ENCODE measurements at places on chromosomes 12 and 14. TPM values are rescaled to one million over a fixed set of nuclear protein-coding genes. Genes with fewer than 3 reads are reported as not detected.

DNA sequence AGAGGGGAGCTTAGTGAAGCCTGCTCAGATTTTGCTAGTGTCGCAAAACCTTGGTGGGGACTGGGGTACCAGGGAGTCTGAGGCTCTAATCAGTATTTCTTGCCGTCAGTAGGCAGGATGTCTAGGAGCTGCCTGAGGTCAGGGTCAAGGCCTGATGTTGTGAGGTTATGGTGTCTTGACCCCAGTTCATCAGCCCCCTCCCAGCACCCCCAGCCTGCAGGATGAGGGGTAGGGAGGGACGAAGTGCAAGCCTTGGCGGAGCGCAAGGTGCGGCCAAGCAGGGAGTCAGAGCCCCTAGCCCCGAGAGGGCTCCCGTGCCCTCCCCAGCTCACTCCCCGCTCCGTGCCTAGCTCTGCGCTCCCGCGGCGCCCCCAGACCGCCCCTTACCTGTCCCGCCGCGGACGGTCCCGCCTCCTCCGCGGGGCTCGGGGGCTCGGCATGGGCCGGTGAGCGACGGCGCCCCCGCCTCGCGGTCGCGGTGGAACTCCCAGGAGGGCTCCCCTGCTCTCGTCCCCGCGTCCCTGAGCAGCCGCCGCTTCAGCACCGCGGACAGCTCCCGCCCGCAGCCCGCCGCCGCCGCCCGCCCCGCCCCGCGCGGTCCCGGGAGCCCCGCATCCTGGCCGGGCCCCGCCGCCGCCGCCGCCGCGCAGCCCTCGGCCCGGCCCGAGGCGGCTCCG, 347 bp downstream of the SYNDIG1L start:
- no peak for DNase-seq

GRCh38 chr14:41615011-41615595, 8.4 kb downstream of the LRFN5 start:
- peak; percentile 72 for DNase-seq

- no peak for DNase-seq
Measured at GRCh38 chr12:31872831-31873604, 86.2 kb upstream of the RESF1 start.

- no peak for DNase-seq
Measured at GRCh38 chr14:104931771-104932675, 7.3 kb downstream of the PLD4 start.

GRCh38 chr14:54767139-54767431, 135.5 kb downstream of the GCH1 start:
- DNase-seq = no peak

GRCh38 chr12:92466391-92467305, 236.1 kb upstream of the PLEKHG7 start:
- DNase-seq = no peak

DNA sequence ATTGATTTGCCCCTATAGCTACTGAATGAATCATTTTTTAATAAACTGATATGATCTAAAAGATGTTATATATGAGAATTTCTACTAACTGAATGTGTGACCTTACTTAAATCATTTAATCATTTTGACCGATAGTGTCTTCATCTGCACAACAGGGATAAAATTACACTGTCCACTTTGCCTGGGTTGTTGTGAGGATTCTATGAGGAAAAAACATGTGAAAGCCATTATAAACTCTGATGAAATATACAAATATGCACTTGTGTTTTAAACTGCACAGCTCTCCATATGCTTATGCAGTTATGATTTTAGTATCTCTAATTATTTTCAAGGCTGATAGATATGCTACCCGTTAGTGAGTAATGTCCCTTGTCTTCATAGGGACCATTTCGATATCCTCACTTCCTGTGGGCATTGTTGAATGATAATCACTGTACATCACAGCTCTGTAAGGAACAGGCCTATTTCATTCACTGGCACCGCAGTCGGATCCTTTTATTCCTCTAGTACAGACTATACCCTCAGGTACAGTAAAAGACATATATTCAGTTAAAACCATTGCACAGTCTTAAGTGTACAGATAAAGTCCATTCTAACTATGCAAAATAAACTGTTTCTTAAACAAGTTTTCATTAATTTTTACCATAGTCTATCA, 88.7 kb upstream of the RAP1B start:
- peak; percentile 36 for DNase-seq

DNA sequence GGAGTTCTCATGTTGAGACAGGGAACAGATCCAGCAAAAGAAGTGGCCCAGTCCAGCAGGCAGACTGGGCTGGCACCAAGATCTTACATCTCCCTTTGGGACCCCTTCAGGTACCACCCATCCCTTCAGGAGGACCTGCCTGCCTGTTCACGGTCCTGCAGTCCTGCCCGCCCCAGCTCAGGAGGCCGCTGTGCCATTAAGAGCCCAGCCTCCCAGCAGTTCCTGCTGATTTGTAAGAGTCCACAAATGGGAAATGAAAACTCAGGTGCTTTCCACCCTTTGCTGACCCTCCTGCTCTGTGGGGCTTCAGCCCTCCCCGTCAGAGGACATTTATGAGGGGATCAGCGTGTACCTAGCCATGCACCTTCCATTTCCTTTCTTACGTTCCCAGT, 39.5 kb downstream of the C14orf132 start:
- no peak for DNase-seq

GRCh38 chr12:45268672-45269411, 52.9 kb downstream of the ANO6 start:
- DNase-seq = peak; percentile 96

The MMP17 gene
- total RNA-seq = 5.6 TPM

DNA sequence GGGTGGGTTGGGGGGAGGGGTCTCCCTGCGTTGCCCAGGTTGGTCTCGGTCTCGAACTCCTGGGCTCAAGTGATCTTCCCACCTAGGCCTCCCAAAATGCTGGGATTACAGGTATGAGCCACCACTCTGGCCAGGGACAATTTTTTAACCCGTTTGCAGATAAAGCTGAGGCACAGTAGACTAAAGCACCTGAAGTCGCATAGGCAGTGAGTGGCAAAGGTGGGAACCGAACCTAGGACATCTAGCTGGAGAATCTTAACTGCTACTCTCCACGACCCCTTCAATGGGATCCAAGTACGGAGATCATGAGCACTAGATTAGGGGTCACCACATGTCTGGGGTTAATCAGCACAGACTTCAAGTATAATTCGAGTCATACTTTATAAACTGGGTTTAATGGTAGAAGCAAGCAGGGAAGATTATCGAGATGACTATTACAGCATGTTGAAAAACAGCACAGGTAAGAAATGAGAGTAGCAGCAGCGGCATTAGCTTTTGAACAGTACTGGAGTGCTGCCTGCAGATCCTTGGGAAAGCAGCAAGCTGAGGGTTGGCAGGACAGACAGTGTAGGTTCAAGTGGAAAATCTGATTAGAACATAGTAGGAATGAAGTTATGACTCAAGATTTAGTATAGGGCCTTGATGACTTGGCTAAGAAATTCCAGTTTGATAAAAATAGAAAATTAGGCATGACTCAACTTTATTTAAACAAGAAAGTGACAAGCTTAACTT, 23.9 kb downstream of the NID2 start:
- peak; percentile 94 for DNase-seq

- DNase-seq = no peak
Measured at GRCh38 chr14:24938593-24938992, 111.4 kb downstream of the STXBP6 start.

GRCh38 chr14:31843361-31844091, 233.6 kb upstream of the ARHGAP5 start:
- no peak for DNase-seq

- no peak for DNase-seq
Measured at GRCh38 chr12:59632408-59632807, 36.6 kb downstream of the SLC16A7 start.

DNA sequence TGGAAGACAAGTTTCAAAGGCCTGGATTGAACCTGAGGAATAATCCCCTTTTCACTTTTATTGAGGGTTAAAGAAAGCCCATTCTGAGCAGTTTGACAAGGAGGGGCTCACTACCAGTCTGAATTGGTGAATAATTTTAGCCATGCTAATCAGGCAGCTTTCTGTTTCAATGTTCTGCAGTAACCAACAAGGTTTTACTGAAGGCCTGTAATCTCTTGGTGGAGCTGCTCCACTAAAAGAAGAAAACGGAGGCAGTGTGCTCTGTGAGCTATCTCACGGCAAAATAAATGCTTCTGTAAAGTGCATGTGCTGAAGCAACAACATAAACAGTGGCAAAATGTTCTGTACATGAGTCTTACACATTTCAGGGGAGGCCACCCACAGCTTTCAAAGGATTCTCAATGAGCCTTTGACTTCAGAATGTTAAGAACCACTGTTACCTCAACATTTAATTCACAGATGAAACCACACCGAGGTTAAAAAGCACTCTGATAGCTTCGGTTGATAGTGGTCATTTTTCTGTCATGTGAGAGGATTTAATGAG, 111.2 kb downstream of the LRIG3 start:
- DNase-seq = no peak

- DNase-seq = no peak
Measured at GRCh38 chr12:31300341-31300740, 25.6 kb downstream of the SINHCAF start.

- DNase-seq = no peak
Measured at GRCh38 chr12:7128681-7129286, at the start of gene RBP5. RBP5 (minus strand) TSS chr12:7128889; CDS start chr12:7128775, 114 bp downstream.

GRCh38 chr12:117014342-117014887, 84.8 kb downstream of the TESC start:
- DNase-seq = no peak

- no peak for DNase-seq
Measured at GRCh38 chr12:91482231-91482630, 299.6 kb upstream of the DCN start.

DNA sequence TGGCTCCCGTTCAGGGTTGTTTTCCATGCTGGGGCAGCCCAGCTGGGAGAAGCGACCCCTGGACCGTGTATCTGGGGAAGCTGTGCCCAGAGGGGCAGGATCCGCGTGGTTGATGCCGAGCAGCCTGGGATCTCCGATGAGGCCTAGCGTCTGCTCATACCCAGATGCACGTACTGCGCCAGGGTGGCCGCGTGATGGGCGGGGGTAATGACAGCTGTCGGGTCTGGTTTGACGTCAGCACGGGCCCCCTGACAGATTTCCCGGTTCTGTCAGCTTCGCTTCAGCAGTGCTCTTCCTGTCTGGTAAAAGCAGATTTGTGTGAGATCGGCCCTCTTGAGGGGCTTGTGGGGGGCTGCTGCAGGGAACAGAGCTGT, 147.3 kb downstream of the TSPAN9 start:
- no peak for DNase-seq

DNA sequence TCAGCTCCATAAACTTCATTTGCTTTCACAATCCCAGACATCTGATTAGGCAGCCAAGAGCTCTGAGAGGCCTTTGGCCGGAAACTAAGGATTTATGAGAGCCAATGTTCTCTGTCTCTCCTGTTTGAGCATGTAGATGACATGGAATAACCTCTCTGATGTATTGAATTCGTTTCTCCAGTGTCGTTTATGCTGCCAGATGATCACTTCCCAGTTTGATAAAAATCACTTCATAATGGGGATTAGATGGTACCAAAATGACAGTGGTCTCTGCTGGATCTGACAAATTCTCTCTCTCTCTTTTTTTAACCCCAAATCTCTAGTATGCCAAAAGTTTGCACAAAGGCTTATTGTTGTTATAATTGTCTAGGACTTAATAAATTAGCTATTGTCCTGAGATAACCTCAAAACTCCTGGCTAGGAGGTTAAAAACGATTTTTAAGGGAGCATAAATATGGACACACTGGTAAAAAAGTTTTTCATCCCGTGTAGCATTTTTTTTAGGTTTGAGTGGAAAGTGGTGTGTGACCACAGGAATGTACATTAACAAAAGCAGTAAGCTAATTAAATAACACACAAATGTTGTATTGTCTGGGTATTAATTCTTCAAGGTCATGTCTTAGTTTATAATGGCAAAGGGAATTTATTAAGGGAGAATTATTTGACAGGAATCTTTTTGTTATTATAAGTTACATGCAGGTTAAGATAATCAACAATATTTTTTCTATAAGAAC, 82.6 kb upstream of the USP44 start:
- DNase-seq = peak; percentile 71

DNA sequence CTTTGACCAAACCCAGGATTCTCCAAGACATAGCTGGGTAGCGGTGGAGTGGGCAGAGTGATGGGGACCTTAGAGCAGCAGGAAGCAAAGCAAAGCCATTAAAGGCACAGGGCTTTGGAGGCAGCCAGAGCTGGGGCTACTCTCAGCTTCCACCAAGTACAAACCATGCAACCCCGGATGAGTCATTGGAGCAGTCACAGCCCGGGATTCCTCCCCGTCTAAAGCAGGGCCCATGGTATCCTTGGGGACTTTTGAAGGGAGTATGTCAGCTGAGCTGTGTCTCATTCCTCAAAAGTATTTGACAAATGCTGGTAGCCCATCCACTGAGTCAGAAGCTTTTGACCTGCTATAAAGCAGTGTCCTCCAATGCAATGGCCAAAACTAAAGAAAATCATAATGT, 9.7 kb upstream of the IFI27 start:
- DNase-seq = peak; percentile 64

The SERPINA12 gene
- total RNA-seq = not detected

DNA sequence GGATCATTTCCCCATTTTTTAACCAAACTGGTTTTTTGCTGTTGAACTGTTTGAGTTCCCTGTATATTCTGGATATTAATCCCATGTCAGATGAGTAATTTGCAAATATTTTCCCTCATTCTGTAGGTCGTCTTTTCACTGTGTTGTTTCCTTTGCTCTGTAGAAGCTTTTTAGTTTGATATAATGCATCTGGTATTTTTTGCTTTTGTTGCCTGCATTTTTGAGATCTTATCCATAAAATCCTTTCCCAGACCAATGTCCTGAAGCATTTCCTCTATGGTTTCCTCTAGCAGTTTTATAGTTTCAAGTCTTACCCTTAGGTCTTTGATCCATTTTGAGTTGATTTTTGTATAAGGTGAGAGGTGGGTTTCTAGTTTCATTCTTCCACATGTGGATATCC, 71.3 kb downstream of the LRP6 start:
- no peak for DNase-seq

GRCh38 chr14:47539031-47539461, 136.4 kb downstream of the MDGA2 start:
- DNase-seq = no peak

DNA sequence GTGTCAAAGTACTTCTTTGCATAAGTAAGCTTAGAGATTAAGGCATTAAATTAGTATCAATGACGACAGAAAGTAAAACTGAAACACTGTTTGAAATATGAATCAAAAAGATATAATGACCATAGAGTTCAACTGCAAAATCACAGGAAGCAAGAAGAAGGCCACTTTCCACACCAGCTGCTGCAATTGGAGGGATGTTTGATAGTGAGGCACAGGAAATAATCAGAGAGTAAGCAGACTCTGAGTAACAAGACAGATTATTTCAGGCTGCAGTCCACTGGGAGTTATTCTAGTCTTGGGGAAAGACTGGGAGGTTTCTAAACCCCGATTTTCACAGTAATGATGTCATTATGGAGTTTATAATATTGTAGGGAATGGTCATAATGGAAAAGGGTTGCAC, 12.9 kb downstream of the MDGA2 start:
- no peak for DNase-seq

DNA sequence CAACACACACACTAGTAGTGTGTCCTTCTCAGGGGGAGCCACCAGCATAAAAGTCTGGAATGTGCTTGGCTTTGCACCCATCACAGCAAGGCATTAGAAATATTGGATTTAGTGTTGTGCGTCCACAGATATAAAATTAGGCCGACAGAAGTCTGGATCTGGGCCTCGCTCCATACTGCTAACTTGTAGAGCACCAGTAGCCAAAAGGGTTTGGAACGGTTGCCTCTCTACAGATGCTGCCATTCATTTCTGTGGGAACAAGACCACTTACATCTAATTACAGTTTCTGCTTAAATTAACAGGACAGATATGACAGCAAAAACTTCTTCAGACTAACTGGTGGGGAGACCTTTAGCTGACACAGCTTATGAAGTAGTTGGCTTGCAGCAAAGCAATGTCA, 94.2 kb downstream of the EXOC5 start:
- no peak for DNase-seq

Data from fibroblast of the aortic adventitia (primary cell).